ENCODE measurements at places on chromosomes 5 and 9. TPM values are rescaled to one million over a fixed set of nuclear protein-coding genes. Genes with fewer than 3 reads are reported as not detected.

Gene PKD2L2
- not detected for total RNA-seq

Gene IL31RA
- total RNA-seq: not detected

Gene CORO2A
- total RNA-seq: 0.78 TPM

Gene SPATA31A3
- total RNA-seq: not detected

Gene NR4A3
- 20.7 TPM for total RNA-seq

Gene TERT
- total RNA-seq: 0.35 TPM

Gene THBS4
- 0.20 TPM for total RNA-seq

Gene FOXD4L4
- 0.29 TPM for total RNA-seq

Gene NOTCH1
- 24.9 TPM for total RNA-seq

Gene GPR150
- total RNA-seq: 0.60 TPM

Gene IL13
- 0.27 TPM for total RNA-seq

Gene IFNB1
- total RNA-seq: not detected

Gene SPATA9
- not detected for total RNA-seq

Gene SLC4A9
- total RNA-seq: not detected

Gene UQCRQ
- 197 TPM for total RNA-seq

Gene ORM2
- not detected for total RNA-seq

Gene VDAC1
- 158 TPM for total RNA-seq

Gene ARHGEF39
- 0.59 TPM for total RNA-seq

Gene CYSRT1
- total RNA-seq: 0.53 TPM
